ENCODE measurements at places on chromosomes 3 and 15.

DNA sequence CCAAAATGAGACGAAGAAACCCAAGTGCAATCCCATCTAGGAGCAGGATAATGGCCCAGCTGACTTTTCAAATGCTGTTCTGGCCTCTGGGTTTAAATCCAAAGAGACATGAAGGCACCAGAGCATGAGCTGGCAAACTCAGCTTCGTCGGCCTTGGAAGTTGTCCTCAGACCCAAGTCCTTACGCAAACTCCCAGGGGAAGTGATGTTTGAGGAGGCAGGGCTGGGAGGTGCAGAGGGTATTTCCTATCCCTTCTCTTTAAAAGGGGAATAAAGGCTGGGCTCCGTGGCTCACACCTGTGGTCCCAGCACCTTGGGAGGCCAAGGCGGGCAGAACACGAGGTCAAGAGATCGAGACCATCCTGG is 68.9 kb upstream of the HERC1 start:
- DNase-seq = no peak

DNA sequence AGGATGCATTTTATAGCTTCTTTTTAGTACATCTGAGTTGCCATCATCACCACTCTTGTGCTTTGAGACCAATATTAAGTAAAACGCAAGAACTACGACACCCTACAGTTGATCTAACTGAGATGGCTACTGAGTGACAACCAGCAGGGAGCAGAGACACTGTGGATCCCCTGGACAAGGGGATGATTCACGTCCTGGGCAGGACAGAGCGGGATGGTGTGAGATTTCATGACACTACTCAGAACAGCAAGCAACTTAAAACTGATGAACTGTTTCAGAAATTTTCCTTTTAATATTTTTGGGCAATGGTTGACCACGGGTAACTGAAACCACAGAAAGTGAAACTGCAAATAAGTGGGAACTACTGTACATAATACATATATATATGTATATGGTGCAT is 299.2 kb downstream of the ADAMTS17 start:
- no peak for DNase-seq

GRCh38 chr15:47182818-47183217 is 534.5 kb upstream of the SEMA6D start:
- DNase-seq = no peak

GRCh38 chr3:160949460-160949859 is 155.7 kb downstream of the B3GALNT1 start:
- no peak for DNase-seq

- no peak for DNase-seq
Measured at GRCh38 chr3:126960604-126960995, 22.3 kb upstream of the PLXNA1 start.

- DNase-seq = no peak
Measured at GRCh38 chr3:182246870-182247269, 535.1 kb downstream of the SOX2 start.

GRCh38 chr3:121330634-121331033 is 215.2 kb downstream of the POLQ start:
- DNase-seq = no peak

GRCh38 chr3:177606891-177607290 is 409.6 kb upstream of the TBL1XR1 start:
- no peak for DNase-seq

GRCh38 chr3:119436977-119437376 is 26.4 kb downstream of the TMEM39A start:
- DNase-seq = no peak

- DNase-seq = no peak
Measured at GRCh38 chr3:175748087-175748730, 889.1 kb downstream of the NAALADL2 start.

DNA sequence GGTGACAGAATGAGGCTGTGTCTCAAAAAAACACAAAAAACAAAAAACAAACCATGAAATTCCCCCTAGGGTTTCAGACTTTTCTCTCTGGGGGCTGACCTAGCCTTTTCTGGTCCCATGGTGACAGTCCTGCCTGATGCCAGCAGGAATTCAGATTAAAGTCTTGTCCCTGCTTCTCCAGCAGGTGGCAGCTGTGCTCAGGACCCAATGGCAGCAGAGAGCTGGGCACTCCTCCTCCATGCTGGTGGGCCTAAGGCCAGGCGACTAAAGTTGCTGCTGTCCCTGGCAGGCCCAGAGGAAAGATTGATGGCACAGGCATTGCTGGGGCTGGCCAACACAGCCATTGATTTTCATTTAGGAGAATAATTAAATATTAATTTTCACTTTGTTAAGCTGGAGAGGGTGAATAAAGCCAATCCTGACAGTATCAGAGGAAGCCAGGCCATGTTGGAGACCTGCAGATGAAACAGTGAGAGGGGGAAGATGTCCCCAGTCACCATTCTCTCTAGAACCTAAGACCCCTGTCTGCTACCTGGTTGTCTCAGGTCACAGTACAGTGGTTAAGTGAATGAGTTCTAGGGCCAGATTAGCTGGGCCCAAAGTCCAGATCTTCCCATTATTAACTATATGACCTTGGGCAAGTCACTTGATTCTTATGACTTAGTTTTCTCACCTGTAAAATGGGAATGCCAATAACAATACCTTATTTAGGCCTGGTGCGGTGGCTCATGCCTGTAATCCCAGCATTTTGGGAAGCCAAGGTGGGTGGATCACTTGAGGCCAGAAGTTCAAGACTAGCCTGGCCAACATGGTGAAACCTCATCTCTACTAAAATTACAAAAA is 7.1 kb downstream of the CELF6 start:
- DNase-seq = peak; percentile 72

DNA sequence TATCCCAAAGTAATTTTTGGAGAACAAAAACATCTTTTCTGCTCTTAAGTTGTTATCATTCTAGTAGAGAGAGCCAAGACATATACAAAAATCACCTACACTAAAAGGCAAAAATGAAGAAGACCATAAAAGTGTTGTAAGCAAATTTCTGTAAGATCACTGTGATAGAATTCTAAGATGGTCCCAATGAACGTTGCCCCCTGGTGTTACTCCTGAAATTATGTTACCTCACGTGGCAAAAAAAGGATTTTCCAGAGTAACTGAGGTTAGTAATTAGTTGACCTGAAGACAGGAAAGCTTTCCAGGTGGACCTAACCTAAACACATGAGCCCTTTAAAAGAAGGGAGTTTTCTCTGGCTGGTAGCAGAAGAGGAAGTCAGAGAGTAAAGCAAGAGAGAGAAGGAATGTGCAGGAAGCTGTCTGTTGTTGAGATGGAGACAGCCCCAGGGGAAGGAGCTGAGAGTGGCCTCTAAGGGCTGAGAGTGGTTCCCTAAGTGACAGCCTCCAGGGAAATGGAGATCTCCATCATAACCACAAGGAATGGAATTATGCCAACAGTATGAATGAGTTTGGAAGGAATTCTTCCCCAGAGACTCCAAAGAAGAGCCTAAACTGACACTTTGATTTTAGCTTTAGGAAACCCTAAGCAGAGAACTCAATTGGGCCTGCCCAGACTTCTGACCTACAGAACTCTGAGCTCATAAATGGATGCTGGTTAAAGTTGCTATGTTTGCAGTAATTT is 205.9 kb downstream of the CD47 start:
- DNase-seq = no peak

DNA sequence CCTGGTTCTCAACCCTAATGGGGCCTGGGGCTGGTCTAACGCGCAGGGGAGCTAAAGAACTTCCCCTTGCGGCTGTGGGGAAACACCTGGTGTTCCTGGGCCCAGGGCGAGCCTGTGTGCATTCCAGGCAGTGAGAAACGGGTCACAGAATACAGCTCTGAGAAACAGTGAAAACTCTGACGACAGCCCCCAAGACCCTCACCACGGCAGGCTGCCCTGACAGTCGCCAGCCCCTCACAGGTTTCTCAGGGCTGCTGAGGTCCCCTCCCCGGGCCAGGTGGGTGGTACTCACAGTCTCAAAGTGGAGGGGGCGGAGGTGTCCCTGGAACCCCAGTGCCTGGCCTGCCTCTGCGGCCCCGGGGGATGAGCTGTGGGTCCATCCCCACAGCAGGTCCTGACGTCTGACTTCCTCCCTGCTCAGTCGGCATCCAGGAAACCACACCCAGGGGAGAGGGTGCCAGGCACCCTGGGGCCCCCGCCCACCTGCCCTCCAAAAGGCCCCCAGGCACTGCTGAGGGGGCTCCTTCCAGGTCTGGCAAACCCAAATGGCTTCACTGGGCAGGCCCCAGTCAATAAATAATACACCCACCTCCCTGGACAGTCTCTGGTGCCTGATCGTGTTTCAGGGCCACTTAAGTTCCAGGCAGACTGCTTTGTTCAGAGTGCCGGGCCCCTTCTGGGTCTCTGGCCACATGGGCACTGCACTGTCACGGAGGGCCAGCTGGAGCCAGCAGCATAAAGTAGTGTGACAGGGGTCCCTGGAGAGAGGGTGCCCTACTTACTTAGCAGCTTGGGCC is 57.7 kb downstream of the IQSEC1 start:
- DNase-seq = peak; percentile 70

- no peak for DNase-seq
Measured at GRCh38 chr3:22386107-22386506, 635.1 kb upstream of the ZNF385D start.

GRCh38 chr3:52452570-52453221 is 1.1 kb downstream of the TNNC1 start:
- DNase-seq = no peak

DNA sequence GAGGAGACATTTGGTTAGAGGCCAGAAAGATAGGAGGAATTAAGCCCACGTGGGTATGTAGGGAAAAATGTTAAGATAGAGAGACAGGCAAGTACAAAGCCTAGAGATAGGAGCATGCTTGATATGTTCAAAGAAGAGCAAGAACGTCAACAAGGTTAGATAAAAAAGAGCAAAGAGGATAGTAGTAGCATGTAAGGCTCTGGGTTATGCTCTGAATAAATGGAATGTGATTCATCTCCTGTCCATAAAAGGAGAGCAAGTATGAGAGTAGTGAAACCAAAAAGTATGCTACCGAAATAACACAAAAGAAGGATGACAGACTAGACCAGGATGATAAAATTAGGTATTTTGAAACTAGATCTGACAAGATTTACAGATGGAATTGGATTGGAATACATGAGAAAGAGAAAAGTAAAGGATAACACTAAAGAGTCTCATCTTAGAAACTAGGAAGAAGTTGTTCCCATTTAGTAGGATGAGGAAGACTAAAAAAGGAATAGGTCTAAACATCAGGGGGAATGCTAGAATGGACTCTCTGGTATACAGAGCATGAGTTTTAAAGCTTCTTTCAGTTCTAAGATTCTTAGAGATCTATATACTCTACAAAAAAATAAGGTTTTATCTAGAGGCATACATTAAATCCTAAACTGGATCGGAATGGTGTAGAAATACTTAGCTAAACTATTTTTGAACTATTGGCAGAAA is 59.1 kb downstream of the TRPM7 start:
- no peak for DNase-seq

GRCh38 chr3:156174229-156174847 is 54.0 kb downstream of the KCNAB1 start:
- no peak for DNase-seq

DNA sequence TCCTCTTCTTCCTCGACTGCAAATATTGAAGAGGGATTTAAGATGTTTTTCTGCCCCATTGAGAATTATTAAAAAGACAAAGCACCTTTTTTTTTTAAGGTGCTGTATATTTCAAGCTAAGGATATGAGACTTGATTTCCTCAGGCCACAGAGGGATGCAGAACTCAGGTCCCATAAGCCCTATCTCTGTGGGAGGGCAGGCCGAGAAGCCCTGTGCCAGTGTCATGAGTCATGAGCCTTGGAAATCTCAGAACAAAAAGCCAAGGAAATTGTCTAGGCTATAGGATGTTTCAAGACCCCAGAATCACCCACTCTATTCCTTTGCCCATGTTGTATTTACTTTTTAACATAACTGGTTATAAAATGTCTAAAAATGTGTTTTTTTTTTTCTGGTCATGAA is 7.3 kb downstream of the ESYT3 start:
- DNase-seq = no peak

DNA sequence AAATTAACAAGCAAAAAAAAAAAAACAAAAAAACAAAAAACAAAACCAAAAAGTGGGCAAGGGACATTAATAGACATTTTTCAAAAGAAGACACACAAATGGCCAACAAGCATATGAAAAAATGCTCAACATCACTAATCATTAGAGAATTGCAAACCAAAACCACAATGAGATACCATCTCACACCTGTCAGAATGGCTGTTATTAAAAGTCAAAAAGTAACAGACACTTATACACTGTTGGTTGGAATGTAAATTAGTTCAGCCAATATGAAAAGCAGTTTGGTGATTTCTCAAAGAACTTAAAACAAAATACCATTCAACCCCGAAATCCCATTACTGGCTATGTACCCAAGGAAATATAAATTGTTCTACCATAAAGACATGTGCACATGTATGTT is 222.4 kb upstream of the CD96 start:
- DNase-seq = no peak

- no peak for DNase-seq
Measured at GRCh38 chr3:111159391-111159790, 87.8 kb downstream of the NECTIN3 start.

DNA sequence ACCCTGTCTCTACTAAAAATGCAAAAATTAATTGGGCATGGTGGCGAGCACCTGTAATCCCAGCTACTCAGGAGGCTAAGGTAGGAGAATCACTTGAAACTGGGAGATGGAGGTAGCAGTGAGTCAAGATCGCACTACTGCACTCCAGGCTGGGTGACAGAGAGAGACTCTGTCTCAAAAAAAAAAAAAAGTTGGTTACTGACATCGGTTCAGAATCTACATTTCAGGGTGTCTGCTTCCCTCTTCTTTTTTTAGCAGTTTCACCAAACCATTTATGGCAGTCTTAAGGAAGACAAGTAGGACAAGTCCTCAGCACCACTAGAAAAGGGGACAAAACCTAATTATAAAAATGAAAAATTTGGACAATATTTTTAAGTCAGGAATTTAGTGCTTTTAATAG is 3.3 kb upstream of the USP4 start:
- no peak for DNase-seq

GRCh38 chr15:87871258-87871681 is 385.3 kb downstream of the NTRK3 start:
- no peak for DNase-seq

DNA sequence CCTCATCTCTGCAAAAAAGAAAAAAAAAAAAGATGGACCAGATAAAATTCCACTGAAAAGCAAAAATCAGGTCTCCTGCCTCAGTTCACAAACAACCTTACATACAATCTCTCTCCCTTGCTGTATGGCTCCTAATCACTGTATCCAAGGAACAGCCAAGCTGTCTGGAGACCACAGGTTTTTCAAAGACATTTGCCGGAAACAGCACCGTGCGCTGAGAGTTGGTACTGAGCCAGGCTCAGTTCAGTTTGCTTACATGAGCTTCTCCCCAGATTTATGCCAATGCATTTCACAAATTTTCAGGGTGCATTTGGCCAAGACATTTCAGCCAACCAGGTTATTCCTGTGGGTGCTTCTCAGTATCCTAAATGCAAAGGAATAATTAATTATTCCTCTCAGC is 4.1 kb downstream of the ACP3 start:
- DNase-seq = no peak

GRCh38 chr3:189582179-189582578 is 49.0 kb upstream of the TP63 start:
- DNase-seq = no peak

GRCh38 chr15:67094001-67094826 is 28.8 kb downstream of the SMAD3 start:
- DNase-seq = no peak

GRCh38 chr3:186998937-186999368 is 68.6 kb downstream of the ST6GAL1 start:
- DNase-seq = no peak

- no peak for DNase-seq
Measured at GRCh38 chr3:39181408-39182335, 10.7 kb downstream of the XIRP1 start.

Measured in stimulated activated CD4-positive, alpha-beta T cell treated with anti-CD3 and anti-CD28 coated beads, Interleukin-15, amount 100 ng/mL, for 24 hours (primary cell).